Ammon's horn (tissue), 1 donor: ENCODE measurements at places on chromosomes 12 and 14.

DNA sequence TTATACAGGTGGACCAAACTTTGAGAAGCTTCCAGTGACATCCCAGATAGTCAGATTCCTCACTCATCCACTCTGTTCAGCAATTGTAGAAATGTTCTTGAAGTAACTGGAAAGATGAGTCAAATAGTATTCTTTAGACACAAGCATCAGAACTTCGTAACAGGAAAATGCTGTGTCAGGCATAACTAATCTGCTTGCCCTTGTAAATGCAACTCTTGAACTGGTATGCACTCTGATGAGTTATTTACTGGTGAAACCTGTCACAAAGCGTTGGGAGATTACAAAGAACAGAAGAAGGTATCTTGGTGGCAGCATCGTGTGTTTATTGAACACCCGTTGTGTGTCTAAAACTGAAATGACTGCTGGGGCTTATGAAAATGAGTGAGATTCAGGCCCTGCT is 10.8 kb upstream of the DUSP6 start:
- no peak for DNase-seq

GRCh38 chr14:55976655-55977054 is 141.6 kb upstream of the PELI2 start:
- no peak for DNase-seq

- DNase-seq: no peak
Measured at GRCh38 chr12:103353913-103354312, 141.9 kb downstream of the C12orf42 start.

GRCh38 chr14:25150401-25150800 is 100.5 kb upstream of the STXBP6 start:
- no peak for DNase-seq

DNA sequence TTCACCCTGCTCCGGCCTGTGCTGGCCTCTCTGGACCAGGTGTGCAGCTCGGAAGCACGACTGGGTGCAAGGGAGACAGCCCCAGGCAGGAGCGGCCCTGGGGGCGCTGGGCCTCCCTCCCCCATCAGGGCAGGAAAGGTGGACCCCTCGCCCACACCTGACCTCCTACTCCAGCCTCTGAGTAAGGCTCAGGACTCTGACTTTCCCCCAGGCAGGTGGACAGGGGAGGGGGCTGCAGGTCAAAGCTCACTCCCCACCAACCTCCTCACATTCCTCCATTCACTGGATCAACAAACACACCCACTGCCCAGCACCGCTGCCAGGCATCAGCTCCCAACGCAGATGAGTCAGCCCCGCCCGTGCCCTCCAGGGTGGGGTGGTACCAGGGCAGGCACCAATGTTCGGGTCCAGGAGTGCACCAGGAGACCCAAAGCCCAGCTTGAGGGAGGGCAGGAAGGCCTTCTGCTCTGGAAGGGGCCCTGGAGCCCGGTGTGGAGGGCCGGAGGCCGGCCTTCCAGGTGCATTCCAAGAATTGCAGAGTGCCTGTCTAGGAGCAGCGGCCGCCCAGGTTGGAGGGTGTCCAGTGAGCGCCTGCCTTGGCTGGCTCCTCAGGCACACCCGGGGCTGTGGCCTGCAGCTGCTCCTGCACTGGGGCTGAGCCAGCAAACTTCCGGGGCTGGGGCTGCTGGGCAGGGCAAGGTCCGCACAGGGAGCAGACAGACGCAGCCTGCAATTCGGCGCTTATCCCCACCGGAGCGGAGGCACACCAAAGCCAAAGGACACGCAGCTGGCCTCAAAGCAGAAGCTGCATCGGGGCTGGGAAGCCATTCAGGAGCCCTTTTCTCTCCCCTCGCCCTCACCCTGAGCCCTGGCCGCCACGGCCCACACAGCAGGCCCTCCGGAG is 1.6 kb upstream of the INF2 start:
- DNase-seq: no peak

DNA sequence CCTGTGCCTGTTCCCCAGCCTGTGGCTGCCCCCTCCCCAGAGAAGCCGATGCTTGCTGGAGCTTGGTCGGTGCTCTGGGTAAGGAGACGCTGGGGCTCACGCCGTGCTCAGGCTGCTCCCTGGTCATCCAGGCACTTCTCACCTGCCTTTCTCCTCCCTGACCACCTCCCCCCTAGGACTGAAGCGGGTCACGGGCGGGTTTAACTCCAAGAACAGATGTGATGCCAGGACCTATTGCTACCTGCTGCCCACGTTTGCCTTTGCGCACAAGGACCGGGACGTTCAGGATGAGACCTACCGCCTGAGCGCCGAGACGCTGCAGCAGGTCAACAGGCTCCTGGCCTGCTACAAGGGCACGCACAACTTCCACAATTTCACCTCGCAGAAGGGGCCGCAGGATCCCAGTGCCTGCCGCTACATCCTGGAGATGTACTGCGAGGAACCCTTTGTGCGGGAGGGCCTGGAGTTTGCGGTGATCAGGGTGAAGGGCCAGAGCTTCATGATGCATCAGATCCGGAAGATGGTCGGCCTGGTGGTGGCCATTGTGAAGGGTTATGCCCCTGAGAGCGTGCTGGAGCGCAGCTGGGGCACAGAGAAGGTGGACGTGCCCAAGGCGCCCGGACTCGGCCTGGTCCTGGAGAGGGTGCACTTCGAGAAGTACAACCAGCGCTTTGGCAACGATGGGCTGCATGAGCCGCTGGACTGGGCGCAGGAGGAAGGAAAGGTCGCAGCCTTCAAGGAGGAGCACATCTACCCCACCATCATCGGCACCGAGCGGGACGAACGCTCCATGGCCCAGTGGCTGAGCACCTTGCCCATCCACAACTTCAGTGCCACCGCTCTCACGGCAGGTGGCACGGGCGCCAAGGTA is 8.4 kb upstream of the EP400 start:
- no peak for DNase-seq

- no peak for DNase-seq
Measured at GRCh38 chr12:82529101-82529500, 157.6 kb upstream of the TMTC2 start.

- DNase-seq: peak; percentile 72
Measured at GRCh38 chr12:13000925-13001774, 1.1 kb upstream of the HEBP1 start.

DNA sequence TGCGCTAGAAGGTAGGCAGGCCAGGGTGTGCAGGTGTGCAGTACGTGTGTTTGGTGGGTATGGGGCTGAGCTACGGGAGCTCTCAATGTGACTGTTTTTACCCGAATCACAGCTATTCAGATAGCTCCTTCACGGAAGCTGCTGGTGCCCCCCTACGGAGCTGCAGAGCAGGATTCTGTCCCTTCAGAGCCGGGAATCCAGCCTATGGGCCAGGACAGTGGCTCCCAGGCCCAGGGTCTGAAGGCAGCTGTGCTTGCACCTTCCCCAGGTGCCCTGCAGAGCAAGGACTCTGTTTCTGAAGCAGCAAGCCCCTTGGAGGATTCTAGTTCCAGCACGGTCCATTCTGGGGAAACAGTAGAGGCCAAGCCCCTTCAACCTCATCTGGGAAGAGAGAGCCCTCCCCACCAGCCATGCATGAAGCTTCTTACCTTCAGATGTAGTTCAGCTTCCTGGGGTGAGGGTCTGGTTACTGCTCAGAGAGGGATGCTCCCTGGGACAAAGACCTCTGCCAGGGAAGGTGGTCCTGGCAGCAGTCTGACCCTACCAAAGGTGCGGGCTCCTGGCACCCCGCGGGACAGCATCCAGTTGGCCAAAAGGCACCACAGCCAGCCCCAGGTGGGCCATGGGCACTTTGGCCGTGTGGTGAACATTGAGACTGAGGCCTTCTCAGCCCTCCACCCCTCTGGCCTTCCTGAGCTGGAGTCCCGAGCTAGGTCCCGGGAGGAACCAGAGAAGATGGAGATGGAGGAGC is 29.1 kb downstream of the PLEKHH1 start:
- no peak for DNase-seq

DNA sequence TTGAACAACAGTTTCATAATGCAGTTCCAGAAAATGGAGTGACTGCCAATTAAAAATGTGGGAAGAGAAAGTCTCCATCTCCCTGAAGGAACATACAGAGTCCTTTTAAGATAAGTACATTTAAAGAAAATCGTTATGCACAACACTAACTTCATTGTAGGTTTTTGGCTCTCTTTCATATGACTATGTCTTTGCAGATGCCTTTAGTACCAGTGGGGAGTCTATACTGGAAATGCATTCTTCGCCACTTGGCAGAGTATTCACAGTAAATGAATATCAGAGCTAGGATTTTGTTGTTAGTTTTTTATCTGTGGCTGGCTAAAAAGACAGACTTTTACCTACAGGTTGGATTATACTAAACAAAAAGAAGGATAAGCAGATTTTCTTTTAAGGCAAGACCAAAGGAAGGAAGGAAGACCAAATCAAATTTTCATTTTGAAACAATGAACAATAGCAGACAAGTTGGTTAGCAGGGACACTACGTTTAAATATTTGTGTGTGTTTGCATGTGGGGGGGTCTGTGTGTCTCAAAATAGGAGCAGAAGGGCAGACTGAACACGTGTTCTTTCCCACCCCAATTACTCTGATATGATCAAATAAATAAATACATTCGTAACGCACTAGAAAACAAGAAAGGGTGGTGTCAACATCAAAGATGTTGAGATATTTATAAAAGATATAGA is 124.5 kb downstream of the BTG1 start:
- DNase-seq: no peak

DNA sequence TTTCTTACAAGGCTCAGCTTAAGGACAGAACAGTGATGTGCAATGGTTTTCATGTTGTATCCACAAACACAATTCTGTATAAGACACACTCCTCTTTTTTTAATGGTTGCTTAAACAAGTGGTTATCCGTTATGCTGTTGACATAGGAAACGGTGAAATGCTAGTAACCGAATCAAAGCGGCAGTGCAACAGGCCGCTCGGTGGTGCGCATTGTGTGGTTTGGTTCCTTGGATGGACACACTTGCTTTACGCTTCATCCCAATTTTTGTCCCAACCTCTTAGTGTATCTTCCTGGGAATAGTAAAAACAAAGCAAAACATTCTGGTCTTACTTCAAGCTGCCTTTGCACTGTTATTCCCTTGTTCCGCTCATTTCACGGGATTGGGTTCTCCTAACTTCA is 650 bp upstream of the PTGER2 start:
- DNase-seq: no peak

- no peak for DNase-seq
Measured at GRCh38 chr12:5186715-5187114, 143.0 kb downstream of the KCNA5 start.

GRCh38 chr12:123744836-123745235 is 17.3 kb upstream of the DNAH10 start:
- DNase-seq: no peak

- DNase-seq: no peak
Measured at GRCh38 chr14:64659366-64659765, 44.9 kb upstream of the PLEKHG3 start.

- no peak for DNase-seq
Measured at GRCh38 chr14:64500088-64500487, 3.5 kb downstream of the ZBTB25 start.

DNA sequence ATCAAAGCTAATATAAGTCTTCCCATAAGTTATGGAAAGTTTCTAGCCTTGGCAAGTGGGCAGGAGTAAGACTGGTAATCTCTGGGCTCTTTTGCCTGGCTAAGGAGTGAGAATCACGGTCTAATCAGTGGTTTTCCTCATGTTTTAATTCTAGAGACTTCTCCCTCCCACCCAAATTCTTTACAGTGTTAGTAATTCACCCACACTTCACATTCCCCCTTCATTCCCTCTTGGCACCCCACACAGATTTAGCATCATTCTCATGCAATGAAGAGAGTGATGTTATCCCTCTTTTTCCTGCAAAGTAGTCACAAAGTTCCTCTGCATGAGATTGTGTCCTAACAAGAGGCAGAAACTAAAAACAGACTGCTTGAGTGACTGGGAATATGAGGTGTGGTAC is 28.6 kb upstream of the CACNA2D4 start:
- DNase-seq: no peak

GRCh38 chr12:120538281-120539156 is 4.4 kb downstream of the RNF10 start:
- DNase-seq: no peak

- no peak for DNase-seq
Measured at GRCh38 chr12:86256163-86256562, at the start of gene MGAT4C. MGAT4C (minus strand) TSS chr12:86256391.

- peak; percentile 92 for DNase-seq
Measured at GRCh38 chr14:102319351-102320032, at the start of gene ZNF839. ZNF839 (plus strand) TSS chr14:102319746; CDS start chr14:102319766, 20 bp downstream.

- no peak for DNase-seq
Measured at GRCh38 chr14:75406856-75407255, 21.0 kb upstream of the JDP2 start.

GRCh38 chr12:95687937-95688336 is 102.6 kb downstream of the NTN4 start:
- DNase-seq: no peak

GRCh38 chr12:89504560-89505346 is 19.8 kb downstream of the GALNT4 start:
- no peak for DNase-seq

- DNase-seq: peak; percentile 24
Measured at GRCh38 chr14:74653386-74654138, 41.5 kb upstream of the LTBP2 start.

- no peak for DNase-seq
Measured at GRCh38 chr12:86170051-86170450, 86.1 kb downstream of the MGAT4C start.

GRCh38 chr12:96907671-96908422 is 790 bp downstream of the NEDD1 start:
- DNase-seq: peak; percentile 24

- DNase-seq: no peak
Measured at GRCh38 chr12:12379831-12380730, 23.2 kb downstream of the BORCS5 start.

DNA sequence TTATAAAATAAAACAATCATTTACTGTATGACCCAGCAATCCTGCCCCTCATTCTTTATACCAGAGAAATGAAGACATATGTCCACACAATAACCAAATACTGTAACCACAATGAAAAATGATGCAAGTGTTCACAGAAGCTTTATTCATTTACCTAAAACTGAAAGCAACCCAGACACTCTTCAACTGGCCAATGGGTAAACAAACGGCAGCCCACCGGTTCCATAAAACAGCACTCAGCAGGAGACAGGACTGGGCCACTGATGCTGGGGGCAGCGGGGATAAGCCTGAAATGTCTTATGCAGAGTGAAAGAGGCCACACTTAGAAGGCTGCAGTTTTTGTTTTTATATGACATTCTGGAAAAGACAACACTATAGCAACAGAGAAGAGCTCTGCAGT is 15.1 kb downstream of the DDX51 start:
- no peak for DNase-seq

DNA sequence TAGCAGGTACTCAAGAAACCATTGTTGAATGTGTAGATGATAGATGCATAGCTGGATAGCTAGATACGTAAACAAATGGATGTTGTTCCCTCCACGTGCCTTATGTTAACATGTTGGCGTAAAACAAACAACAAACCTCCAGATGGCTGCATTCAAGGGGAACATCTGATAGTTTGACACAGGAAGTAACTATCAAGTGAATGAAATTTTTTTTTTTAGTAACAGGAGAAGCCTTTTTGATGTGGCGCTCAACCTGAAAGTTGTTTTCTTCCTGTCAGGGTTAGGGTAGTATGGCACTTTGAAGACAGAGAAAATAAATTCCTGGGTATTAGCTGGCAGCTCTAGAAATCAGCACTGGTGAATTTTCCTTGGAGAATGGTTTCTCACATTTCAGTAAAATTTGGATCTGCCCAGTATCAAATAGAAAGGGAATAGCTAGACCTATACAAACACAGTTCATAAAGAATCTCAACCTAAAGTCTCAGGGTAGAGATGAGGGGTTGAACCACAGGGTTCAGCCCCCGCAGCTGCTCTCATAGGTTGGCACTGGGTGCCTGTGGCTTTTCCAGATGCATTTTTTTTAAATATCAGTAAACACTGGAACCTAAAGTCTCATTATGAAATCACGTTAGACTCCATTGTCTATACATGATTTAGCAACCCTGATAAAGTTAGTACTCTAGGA is 18.8 kb upstream of the RAP1B start:
- DNase-seq: no peak

GRCh38 chr14:99579120-99579836 is 24.7 kb downstream of the CCDC85C start:
- DNase-seq: no peak
